AG04449 (cell line): ENCODE measurements at places on chromosomes 12 and 14.

GRCh38 chr14:24895622-24896021 lies 154.3 kb downstream of the STXBP6 start:
- no peak for DNase-seq

GRCh38 chr14:53951627-53952303 lies 4.9 kb downstream of the BMP4 start:
- DNase-seq = no peak

GRCh38 chr12:101634724-101635123 lies 40.0 kb downstream of the MYBPC1 start:
- DNase-seq = no peak

GRCh38 chr12:101108130-101108529 lies 101.9 kb downstream of the SLC5A8 start:
- no peak for DNase-seq

DNA sequence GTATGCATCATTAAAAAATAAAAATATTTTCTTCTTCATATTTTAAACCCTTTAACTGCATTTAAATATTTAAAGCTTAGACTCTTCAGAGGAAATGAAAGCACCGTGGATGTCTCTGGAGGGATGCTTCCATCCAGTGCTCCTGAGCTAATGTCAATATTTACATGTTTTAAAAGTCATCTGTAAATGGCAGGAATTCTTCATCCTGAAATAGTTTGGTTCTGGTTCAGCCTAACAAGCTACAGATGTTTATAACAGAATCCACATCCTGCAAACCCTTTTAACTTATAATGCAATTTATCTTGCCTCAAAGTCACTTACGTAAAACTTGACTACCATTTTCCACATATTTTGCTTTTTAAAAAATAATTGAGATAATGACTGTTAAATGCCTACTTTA lies 1207.3 kb downstream of the SLC16A7 start:
- no peak for DNase-seq
